ENCODE measurements at places on chromosomes 2 and 18.

- DNase-seq: no peak
These were observed at the start of gene ZNF385B for GRCh38 chr2:179861416-179862067. Gene ZNF385B (minus strand): TSS chr2:179861612.

DNA sequence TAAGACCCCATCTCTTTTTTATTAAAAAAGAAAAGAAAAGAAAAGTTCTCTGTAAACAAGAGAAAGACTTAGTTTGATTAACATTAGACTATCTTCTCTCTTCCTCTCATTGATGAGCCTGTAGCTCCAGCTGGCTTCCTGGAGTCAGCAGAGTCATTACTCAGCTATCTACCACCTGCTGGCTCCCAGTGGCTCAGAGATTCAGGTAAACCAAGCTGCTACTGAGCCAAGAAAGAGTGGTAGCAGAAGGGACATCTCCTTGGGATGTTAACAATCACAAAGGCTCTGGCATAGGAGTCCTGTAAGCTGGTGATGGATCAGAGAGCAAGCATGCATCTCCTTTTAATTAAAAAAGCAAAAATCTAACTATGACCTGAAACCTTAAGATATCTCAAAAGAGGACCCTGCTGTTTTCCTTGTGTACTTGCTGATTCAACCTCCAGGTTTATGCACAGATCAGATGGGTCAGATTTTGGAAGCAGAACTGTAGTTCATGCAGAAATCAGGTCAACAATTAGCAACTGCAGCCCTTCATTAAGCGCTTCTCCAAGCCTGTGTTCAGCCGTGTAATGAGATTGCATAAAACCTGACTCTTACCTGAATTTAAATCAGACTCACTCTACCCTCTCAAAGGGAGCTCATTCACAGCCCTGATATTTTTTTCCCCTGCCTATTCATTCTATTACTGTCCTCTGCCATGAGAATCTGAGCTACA is 225.8 kb downstream of the RNF152 start:
- DNase-seq: no peak

- DNase-seq: no peak
These were observed 59.6 kb downstream of the NCKAP5 start for GRCh38 chr2:133508546-133509165.

- DNase-seq: no peak
These were observed 253.3 kb upstream of the TCF4 start for GRCh38 chr18:55841314-55841713.

DNA sequence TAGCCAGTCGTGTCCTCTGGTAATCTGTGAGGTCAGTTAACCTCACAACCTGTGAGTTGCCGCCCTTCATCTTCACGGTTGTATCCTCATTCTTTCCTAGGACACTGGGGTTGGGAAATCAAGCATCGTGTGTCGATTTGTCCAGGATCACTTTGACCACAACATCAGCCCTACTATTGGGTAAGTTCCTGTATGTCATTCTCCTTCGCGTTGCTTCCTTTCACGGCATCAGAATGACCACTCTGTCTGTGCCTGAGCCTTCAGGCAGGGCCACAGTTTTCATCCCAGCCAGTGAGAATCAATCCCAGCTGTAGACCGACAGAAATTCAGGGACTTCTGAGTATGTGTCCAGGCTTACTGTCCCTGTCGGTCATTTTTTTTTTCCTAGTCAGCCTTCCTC is 67.1 kb downstream of the RAB31 start:
- DNase-seq: no peak
